SHP77 (cell line): ENCODE measurements at places on chromosomes 7 and 10.
A peak's percentile ranks its signal among the peaks of the same experiment; 100 is the strongest.

- no peak for DNase-seq
These were observed 28.9 kb downstream of the ADAP1 start for GRCh38 chr7:925601-926000.

DNA sequence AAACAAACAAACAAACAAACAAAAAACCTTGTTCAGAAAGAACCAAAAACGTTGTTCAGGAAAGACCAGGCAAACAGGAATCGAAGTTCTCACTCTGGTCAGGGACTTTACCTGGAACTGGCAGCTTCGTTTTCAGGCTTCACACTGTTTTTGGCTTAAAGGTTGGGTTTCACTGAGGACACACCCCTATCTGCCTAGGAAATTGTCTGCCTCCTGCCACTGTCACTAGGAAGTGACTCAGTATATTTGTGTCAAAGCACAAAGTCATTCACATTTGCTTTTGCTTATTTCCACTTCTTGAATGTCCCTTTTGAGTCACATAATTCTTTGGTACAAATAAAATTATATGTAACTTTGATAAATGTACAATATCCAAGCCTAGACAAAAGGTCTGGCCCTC, 37.9 kb downstream of the PNLIPRP3 start:
- DNase-seq: no peak

DNA sequence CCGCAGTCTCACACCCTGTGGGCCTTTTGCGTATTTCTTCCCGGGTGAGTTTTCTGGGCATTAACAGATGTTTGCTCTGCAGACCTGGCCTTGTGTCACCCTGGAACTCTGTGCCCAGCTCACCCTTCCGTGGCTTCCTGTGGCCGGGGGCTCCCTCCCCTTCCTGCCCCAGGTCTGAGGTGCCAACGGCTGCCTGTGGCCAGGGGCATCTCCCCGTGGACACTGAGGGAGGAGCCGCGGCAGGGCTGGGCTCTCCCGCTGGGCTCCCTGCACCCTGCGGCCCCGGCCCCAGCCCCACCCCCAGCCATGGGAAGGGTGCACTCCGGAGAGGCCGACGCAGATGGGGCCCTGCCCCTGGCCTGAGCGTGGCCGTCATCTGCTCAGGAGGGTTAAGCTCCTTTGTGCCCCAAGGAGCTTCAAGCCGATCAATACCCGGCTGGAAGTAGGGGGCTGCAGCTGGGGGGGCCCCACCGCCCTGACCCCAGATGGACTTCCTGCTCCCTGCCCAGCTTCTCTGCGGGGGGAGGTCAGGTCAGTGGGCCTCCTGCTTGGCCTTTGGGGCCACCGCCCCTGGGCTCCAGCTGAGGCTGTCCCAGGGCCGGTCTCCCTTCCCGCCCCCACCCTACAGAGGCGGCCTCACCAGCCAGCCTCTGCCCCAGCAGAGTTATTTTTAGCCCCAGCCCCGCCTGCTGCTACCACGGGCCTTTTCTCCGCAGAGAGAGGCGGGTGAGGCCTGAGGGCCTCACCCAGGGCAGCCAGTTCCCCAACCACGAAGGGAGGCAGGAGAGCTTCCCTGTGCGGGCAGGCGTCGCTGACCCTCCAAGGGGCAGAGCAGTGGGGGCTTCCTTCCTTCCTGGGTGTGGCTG, 24.2 kb downstream of the PWWP2B start:
- peak; percentile 68 for DNase-seq

- no peak for DNase-seq
These were observed 31.5 kb downstream of the PRSS2 start for GRCh38 chr7:142802301-142802700.

GRCh38 chr7:89770161-89770560, 384.1 kb upstream of the STEAP1 start:
- no peak for DNase-seq

DNA sequence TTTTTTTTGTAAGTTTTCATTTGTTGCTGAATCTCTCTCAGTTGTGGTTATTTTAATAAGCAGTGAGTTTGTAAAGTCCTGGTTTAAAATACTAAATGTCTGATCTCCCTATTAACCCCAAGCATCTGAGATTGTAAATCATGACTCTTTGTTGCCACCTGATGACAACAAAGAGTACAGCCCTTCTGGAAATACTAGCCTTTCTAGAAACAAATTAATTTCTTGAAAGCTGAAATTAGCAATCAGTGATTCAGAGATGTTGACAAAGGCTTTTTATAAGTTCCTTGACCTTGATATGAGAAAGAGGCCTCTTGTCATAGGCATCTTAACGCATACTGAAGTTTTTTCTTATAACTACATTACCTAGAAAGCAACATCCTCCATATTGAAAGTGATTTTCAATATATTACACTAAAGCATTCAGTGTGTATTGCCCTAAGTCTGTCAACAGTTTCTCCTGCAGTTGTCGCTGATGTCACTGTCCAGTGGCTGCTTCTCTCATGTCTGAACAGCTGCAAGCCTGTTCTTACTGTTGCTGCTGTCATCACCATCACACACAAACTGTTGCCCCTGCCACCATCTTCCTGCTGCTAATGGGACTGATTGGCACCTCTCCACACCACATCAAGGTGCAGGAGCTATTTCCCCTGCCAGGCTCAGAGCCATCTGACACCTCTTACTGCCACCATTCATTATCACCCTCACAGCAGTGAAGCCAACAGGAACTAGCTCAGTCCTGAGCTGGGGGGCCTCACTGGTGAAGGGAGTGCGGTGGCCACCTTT, 95.1 kb upstream of the LRGUK start:
- peak; percentile 6 for DNase-seq

- no peak for DNase-seq
These were observed 50.6 kb downstream of the PTPRN2 start for GRCh38 chr7:158536871-158537515.
